ENCODE measurements at places on chromosomes 7 and 10. TPM values are rescaled to one million over a fixed set of nuclear protein-coding genes. Genes with fewer than 3 reads are reported as not detected.

- DNase-seq = peak; percentile 88
These were observed 166.0 kb downstream of the SNX13 start for GRCh38 chr7:17774248-17774647.

MSMB gene
- not detected for total RNA-seq

DNA sequence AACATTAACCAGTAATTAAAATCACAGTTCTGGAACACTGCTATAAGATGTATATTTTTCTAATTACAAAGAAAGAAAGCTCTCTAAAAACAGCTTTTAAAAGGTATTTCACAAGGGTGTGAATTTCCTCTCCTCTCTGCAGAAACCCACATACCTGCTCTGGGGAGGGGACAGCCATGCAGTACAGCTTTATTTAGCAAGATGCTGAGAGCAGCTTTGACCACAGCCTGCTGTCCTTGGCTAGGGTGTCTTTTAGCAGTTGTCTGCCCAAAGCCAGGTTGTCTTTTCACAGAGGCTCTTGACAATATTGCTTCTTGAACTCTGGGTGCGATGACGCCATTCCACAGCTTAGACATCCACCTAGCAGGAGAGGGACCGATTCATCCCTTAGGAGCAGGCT lies 148.3 kb downstream of the CTTNBP2 start:
- no peak for DNase-seq

DNA sequence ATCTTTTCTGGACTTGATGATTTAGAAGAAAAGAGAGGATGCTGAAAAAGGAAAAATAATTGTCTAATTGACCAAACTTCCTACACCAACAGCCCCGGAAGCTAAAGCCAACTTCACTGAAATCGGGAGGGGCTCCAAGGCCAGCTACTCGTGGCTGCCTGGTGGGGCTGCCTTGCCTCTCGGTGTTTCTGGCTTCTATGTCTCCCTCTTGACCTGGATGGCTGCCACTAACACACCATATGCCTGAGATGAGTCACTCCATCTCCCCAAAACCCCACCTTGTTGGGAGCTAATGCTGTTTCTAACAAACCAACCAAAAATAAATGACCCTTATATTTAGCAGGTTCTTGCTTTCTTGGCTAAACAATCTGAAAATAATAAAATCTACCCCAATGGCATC lies 87.6 kb upstream of the AFAP1L2 start:
- DNase-seq = no peak

DNA sequence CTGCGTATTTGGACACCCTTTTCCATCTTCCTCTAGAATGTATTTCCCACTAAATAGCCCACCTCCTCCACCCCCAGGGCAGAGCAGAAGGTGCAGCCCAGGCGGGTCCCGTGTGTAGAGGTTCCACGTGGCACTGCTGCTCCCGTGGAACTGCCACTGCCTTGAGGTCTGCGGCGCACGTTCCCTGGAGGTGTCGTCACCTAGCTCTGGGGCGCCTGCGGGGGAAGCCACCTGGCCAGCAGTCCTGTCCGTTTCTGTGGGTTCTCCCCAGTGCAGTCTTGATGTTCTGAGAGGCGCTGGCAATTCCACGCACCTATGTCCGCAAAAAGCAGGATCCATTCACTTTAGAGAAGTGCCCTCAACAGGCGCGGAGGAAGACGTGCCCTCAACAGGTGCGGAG lies 21.9 kb downstream of the BNIP3 start:
- DNase-seq = no peak

HACD1 gene
- 35.4 TPM for total RNA-seq

DNA sequence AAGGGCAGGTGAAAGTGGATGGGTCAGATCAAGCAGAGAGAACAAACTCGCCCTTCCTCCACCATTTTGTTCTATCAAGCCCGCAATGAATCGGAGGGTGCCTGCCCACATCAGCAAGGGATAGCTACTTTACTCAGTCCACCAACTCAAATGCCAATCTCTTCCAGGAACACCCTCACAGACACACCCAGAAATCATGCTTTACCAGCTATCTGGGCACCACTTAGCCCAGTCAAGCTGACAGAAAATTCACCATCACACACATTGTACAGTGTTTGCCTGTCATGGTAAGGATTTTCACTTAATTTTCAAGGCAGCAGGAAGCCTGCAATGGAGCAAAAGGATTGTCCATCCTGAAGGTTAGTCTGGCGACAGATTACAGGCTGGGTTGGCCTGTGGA lies 75.2 kb downstream of the FAM107B start:
- DNase-seq = no peak

DNA sequence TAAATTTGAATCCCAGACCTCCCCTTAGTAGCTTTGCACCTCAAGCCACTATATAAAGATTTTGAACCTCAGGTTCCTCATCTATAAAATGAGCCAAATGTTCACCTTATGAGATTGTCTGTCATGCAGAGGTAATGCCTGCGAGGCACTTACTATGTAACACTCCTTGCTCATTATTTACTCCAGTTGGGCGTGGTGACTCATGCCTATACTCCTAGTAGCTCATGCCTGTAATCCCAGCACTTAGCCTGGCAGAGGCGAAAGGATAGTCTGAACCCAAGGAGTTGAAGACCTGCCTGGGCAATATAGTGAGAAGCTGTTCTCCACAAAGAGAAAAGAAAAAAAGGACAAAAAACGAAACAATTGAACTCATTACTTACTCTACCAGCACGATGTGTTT lies 82.2 kb downstream of the MDFIC start:
- peak; percentile 48 for DNase-seq

DNA sequence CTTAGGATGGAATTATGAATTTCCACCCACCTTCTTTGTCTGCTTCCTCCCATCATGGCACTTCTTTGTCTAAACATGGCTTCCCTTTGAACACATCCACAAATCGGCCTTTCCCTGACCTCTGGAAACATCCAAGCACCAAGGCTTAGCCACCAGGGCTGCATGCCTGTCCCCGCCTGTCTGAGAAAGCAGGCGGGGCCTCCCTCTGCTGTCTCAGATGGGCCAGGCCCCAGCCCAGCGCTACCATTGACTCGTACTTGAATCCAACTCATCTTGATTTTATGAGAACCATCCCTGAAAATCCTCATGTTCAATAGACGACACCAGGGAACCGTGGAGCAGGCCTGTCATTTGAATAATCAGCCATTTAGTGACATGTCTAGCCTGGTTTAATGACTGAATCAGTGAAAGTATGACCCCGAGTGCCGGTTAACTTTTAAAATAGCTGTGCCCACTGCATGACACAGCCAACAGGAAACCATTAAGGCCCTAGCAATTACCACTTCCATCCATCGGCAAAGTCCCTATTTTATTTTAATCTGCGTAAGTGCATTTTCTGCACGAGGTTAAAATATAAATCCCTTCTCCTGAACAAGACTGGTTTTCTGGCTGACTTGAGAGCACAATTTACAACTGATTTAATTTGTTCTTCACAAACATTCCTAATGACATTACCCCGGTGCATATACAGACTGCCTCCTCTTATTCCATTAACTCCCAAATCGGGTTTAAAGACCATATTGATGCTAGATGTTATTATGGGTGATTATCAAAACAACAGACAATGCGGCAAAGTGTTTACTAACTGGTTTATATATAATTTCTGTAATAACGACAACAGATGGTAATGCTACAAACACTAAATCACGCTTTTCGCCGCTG lies 194.7 kb downstream of the BUB3 start:
- peak; percentile 5 for DNase-seq

DNA sequence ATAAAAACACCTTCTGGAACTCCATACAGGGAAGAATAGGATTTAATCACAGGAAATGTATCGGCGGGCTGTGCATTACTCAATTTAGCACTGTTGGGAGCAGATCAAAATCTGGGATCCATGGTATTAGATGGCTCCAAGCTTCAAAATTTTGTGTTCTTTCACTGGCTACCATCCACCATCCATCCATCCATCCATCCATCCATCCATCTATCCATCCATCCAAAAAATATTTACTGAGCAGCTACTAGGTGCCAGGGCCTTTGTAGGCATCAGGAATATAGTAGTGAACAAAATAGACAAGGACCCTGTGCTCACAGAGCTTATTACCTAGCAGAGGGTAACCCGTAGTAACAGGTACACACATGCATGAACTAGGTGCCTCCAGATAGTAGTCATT lies 280.2 kb downstream of the CCDC3 start:
- no peak for DNase-seq

DNA sequence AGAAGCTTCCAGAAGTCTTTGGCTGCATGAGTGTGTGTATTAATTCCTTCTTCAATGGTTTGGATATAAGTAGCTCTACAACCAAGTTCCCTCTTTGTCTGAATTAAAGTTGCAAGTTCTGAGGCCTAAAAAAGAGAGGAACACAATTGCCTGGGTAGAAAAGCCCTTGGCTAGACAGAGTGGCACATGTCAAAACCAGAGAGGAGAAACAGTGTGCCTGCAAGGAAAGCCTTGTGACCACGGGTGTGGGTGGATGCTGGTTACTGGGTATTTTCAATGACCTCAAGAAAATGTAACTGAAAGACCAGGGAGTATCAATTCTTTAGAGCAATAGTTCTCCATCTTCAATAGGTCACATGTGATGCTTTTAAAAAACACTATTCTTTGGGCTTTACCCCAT lies 148.3 kb downstream of the SVIL start:
- no peak for DNase-seq

DNTT gene
- total RNA-seq = not detected

DNA sequence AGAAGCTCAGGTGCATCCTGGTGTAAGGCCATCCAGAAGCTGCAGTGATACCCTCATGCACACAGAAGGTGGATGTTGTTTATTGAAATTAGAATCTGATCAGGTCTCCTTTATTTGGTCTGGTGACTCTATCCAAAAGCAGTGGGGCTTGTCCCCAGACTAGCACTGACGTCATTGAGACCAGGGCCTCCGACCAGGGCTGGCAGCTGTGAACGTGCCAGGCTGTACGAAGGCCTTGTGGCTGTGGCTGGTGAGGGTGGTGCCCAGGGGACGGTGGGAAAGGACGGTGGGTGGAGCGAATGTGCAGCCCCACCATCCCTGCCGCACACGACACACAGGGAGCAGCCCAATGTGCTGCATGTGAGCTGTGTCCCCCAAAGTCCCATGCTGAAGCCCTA lies 160.0 kb downstream of the ADARB2 start:
- no peak for DNase-seq

DNA sequence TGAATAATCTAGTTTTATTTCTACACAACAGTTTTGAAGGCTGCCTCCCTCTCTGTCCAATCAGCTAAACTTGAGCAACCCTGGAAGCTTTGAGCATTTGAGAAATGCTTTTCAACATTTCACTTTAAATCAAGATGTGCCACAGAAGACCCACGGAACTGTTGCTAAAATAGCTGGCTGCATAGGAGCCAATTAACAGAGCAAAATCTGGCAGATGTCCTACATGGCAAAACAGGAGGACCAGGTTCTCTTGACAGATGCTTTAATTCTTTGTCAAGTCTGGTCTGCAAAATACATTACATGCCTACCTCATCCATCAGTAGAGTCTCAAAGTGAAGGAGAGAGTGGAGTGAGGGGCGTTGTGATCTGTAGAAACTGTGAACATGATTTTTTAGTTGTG lies 185.9 kb downstream of the DPY19L1 start:
- no peak for DNase-seq

- DNase-seq = no peak
These were observed 44.2 kb downstream of the PUS7 start for GRCh38 chr7:105477908-105478307.

- DNase-seq = no peak
These were observed 190.4 kb downstream of the SLC25A13 start for GRCh38 chr7:96131525-96131924.

DNA sequence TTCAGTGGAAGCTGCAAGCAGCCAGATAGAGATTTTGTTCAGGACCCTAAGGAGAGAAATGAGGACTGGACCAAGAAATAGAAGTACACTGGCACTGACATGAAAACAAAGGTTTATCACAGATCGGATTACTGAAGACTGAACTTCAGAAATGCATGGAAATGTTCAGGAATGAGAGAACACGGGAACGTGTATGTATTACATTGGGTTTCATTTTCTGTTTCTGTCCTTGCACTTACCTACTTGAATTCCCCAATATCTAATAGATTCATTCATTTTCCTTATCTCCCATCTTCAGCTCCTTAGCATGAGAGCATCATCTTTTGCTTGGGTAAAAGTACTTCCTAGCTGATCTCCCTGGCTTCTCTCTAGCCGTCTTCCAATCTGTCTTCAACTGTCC lies 114.5 kb downstream of the CACNB2 start:
- DNase-seq = no peak

RUFY2 gene
- total RNA-seq = 27.2 TPM

ITGB1 gene
- 1,718 TPM for total RNA-seq

- DNase-seq = no peak
These were observed 42.5 kb downstream of the SIRT1 start for GRCh38 chr10:67926951-67927350.

DNA sequence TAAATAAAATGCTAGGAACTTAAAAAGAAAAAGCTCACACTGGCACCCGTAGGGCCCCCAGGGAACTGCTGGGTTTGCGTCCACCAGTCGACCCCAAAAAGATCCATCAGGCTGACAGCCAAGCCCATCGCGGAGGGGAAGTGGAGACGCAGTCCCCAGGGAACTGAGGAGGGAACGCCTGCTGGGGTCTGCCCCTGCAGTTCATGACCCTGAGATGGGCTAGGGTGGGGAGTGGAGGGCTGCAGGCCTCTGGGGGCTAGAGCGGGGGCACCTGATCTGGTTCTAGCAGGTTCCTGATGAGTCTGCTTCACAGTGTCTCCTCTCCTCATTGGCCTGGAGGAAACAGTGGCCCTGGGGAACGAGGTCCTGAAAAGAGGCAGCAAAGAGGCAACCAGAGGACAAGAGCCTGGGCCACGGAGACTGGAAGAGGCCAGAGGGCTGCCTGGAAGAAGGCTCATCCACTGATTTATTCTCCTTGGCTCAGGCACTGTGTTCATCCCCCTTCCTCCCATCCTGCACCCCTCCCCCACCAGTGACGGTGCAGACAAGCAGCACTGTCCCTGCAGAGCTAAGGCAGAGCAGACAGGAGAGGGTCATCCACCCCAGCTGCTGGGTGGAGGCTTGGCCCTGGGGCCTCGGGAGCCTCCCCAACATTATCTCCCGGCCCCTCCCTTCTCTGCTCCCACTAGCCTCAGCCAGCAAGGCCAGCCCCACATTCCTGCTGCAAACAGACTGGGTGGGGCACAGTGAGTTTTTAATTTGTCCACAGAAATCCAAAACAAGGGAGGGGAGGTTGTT lies 24.7 kb upstream of the HSPA12A start:
- DNase-seq = no peak

DNA sequence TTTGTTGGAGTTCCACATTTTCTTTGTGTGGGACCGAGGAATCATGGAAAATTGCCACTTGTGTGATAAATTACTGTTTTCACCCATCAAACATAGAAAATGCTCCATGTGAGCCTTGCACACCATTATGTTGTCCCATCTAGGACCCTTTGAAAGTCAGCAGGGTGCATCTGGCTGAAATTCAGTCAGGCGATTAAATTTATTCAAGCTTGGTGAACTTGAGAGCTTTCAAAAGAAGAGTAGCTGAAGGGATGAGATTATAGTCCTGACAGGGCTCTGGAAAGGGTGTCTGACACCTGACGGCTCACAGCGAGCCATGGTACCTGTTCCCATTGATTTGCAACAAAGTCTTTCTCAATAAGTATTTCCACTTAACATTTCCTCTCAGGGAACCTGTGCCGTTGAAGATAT lies 399.7 kb upstream of the ETV1 start:
- DNase-seq = no peak

SFTPA1 gene
- total RNA-seq = not detected

Measured in mammary epithelial cell (primary cell).